Fibroblast of gingiva (primary cell): ENCODE measurements at places on chromosomes 7 and 10.
A peak's percentile ranks its signal among the peaks of the same experiment; 100 is the strongest.

DNA sequence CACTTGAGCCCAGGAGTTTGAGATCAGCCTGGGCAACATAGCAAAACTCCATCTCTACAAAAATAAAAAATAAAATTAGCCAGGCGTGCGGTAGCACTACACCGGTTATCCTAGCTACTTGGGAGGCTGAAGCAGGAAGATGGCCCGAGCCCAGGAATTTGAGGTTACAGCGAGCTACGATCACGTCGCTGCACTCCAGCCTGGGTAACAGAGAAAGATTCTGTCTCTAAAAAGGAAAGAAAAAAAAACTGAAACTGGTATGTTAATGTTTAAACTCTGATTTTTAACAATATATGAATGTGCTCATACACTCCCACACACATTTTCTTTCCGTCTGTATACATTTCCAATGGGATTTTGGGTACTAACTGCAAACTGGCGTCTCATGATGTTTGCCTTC, 140.6 kb upstream of the KMT2E start:
- DNase-seq: no peak

DNA sequence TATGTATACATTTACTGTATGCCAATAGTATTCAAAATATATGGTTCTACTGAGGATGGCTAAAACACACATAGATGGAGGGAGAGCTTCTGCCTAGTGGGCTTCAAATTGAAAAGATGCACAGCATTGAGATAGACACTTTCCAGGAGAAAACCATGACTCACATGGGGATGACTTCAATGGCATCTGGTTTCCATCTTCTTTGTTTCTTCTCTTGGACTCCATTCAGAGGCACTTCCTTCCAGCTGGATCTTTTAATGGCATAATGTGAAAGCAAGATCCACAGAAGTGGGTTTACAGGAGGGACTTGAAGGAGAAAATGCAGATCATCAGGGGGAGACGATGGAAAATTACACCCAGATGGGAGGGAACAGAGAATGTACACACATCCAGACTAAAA, 84.9 kb downstream of the ZNF365 start:
- peak; percentile 71 for DNase-seq

DNA sequence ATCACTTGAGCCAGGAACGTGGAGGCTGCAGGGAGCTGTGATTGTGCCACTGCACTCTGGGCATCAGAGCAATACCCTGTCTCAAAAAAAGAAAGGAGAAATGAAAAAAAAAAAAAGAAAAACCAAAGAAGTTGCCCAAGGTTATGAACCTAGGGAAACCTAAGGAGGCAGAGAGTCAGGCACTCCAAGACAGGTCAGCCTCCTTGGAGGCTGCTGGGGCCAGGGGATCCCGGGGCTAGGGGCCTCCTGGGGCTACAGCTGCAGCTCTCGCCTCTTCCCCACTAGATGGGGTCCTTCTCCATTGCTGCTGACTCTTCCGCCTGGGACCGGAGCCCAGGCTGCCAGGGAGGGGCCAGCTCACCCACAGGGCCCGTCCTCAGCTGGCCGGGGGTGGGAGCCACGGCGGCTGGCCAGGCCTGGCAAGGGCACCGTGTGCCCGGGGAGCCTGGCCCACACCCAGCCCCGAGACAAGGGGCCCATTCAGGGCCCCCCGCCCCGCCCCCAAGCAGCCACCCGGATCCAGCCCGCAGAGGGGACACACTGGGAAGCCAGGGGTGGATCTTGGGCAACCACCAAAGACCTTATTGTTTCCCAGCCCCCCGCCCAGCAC, 1.7 kb upstream of the SPACDR start:
- peak; percentile 85 for DNase-seq

- DNase-seq: no peak
Measured at GRCh38 chr10:121990015-121990677, 1.2 kb downstream of the TACC2 start.

DNA sequence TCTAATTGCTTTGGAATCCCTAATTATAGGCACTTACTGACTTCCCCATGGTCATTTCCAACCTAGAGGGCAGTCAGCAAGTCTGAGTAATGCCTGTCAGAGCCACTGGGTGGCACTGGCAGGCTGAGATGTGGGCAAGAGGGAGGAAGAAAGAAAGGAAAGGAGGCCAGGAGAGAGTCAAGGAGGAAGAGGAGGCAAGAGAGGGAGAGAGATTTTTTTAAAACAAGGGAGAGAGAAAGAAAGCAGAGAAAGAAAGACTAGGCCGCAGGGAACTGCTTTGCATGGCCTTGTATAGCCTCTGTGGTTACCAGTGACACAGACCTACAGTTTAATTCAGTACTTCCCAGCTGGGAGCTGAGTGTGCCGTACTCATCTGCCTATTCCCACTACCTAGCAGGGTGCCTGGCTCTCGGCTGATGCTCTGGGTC, 210.4 kb upstream of the ADO start:
- DNase-seq: peak; percentile 39

DNA sequence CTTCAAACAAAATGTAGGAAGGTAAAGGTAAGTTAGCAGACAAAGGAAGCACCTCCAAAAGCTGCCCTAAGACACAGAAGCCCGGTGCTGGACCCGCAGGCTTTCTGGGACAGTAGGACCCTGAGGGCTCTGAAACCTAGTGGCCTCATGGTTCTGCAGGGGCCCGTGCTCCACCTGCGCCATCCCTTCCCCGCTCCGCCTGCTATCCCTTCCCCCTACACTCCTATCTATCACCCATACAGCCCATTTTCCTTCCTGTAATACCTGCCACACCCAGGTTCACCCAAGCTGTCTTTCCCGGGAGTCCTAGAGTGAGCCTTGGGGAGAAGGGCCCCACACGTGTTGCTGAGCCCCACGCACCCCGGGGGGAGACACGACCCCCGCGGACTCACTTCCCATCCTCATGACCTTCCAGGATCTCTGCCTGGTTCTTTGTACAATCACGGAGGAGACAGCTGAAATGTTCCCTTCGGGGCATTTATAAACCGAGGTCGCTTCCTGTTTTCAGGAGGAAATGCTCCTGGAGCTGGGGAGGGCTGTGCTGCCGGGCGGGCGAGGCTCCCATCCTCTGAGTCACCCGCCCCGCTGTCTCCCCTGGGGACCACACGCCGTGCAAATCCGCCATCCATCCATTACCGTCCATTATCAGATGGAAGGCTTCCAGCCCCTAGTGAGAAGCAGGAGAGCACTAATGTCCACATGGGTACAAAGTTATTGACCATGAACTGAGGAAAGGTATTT, 251.7 kb upstream of the PITRM1 start:
- DNase-seq: no peak

- DNase-seq: no peak
Measured at GRCh38 chr7:105786520-105787470, 89.6 kb downstream of the ATXN7L1 start.

DNA sequence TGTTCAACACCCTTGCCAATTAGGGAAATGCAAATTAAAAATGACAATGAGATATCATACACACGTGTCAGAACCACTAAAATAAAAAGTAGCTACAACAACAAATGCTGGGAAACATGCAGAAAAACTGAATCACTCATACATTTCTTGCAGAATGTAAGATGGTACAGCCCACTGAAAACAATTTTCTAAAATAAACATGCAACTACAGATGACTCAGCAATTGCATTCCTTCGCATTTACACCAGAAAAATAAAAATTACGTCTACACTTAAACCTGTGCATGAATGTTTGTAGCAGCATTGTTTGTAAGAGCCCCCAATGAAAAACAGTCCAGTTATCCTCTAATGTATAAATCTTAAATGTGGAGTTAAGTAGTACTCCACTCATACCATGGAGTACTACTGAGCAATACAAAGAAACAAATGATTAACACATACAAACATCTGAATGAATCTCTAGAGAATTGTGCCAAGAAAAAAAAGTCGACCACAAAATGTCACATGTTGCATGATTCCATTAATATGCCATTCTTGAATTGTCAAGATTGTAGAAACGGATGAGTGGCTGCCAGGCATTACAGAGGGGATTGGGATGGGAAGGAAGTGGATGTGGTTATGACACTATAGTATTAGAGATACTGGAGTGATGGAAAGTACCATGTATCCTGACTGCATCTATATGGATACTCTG, 134.6 kb upstream of the NPSR1 start:
- no peak for DNase-seq

DNA sequence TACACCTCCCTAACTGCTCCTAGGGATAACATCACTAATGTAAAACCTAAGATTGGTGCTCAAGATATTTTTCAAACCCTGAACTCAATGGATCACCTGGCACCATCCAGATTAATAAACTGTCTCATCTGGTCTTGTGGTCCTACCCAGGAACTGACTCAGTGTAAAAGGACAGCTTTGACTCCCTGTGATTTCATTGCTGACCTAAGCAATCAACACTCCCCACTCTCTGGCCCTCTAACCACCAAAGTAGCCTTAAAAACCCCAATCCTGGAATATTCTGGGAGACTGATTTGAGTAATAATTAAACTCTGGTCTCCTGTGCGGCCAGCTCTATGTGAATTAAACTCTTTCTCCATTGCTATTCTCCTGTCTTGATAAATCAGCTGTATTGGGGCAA, 6.2 kb upstream of the USP54 start:
- DNase-seq: no peak

- DNase-seq: no peak
Measured at GRCh38 chr7:56099653-56100052, 6.6 kb downstream of the CHCHD2 start.

GRCh38 chr10:74067373-74068352, 69.7 kb downstream of the VCL start:
- DNase-seq: peak; percentile 48

GRCh38 chr7:44155191-44156185, 14.4 kb upstream of the MYL7 start:
- DNase-seq: no peak

DNA sequence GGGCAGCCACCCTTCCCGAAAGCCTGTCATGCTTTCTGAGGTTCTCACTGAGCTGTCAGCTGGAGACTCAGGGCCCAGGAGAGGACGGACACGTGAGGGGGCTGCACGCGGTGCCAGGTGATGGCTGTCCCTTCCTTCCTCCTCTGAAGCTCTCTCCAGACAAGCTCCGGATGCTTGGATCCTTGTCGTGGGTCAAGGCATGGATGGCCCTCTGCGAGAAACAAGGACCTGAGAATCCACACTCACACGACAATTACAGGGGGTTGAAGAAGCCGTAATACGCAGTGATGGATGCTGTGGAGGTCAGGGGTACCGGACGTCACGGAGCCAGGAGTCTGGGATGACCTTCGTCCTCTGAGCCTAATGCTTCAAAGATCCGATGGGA, 170.3 kb downstream of the USP6NL start:
- no peak for DNase-seq

DNA sequence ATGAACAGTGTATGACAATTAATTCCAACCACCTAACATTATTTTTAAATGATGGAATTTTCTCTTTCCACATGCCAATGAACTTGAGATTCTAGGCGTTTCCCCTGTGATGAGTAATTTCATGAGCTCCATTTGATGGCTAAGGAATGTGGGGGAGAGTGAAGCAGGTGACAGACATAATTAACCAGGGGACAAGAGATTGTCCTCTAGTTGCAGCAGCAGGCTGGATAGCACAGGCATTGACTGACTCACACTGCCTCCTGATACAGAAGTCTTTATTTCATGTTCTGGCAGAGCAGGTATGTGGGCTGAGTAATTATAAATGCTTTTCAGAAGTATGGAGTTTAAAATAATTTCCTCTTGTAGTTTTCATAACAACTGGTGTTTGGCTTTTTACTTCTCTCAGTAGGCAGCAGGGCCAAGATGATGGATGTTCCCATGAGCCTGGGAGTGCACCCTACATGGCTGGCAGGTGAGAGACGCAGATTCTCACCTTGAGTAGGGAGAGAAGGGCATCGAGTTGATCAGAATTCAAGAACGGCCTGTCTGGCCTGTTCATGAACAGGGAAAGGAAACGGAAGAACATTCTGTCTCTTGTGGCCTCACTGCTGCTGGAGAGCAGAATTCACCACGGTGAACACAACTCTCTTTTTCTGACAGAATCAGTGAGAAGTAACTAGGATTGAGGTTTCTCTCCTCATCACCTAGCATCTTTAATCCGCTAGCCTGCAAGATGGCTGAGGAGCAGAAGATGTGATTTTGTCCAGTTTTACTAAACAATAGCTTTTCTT, 118.8 kb downstream of the AOAH start:
- no peak for DNase-seq

- no peak for DNase-seq
Measured at GRCh38 chr10:50360077-50360850, 108.9 kb upstream of the ASAH2 start.

DNA sequence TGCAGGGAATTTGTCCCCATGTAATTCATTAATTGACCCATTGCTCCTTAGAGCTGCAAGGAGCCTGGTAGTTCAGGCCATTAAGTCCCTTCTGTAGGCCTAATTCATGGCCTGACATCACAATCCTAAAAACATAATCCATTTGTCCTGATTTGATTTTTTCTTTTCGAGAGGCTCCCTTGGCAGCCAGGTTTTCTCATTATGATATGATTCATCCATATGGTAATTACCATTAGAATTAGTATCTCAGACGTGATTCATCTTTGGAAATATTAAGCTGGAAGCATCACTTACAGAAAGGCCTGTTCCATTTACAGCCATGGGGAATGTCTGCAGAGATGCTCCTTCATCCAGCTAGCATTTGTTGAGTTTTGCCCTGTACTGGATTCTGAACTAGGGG, 128.5 kb downstream of the PLCE1 start:
- DNase-seq: no peak

DNA sequence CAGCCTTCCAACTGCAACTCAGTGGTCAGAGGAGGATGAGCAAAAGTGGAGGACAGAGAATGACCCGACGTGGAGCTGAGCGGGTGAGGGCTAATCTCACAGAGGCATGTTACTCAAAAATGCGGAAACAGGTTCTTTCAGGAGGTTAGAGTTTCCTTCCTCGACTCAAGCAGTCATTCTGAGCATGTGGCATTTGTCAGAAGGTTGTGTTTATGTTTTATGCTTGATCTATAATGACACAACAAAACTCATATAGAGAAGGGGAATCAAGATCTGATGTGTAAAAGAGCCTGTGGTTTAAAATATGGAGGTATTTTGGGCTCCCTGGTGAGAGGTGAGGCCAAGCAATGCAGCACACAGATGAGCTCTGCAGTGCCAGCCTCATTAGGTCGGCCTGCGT, 311.4 kb downstream of the ADARB2 start:
- DNase-seq: no peak

DNA sequence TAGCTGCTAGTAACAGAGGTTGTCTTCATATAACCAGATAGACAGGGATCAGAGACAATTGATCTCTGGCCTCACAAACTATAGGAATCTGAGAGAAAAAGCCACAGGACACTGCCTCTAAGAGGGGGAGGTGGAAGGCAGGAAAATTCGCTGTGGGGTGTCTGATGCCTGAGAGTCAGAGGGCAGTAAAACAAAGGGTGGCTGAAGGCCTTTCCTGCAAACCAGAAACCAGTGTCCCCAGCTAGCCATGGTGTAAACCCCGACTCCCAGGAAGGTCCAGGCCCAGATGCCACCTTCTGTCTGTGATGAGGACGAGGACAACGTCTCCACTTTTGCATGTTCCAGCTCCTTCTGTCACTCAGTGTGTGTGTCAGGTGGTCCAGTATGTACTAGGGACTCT, 215.1 kb downstream of the ADARB2 start:
- DNase-seq: no peak

GRCh38 chr10:113554214-113554613, 1.4 kb downstream of the HABP2 start:
- no peak for DNase-seq

GRCh38 chr10:94085288-94085687, 91.6 kb downstream of the PLCE1 start:
- DNase-seq: no peak
